ENCODE measurements at places on chromosomes 6 and 20. TPM values are rescaled to one million over a fixed set of nuclear protein-coding genes. Genes with fewer than 3 reads are reported as not detected.
A peak's percentile ranks its signal among the peaks of the same experiment; 100 is the strongest.

GRCh38 chr20:8601542-8601912, 467.4 kb upstream of the PLCB4 start:
- H3K4me1 ChIP-seq, result peaks cover 19% of the 10 kb centered on the region
- no peaks in the 10 kb centered on the region for H3K36me3 ChIP-seq
- DNase-seq, result peak; percentile 5
- no peaks in the 10 kb centered on the region for H3K27me3 ChIP-seq

GRCh38 chr6:169752074-169752623, 727 bp downstream of the ERMARD start:
- no peak for DNase-seq
- peaks cover 20% of the 10 kb centered on the region for H3K4me1 ChIP-seq
- peaks cover 6% of the 10 kb centered on the region for H3K36me3 ChIP-seq

Gene EIF6
- 74.0 TPM for total RNA-seq

- peaks cover 2% of the 10 kb centered on the region for H3K4me1 ChIP-seq
- no peak overlapping the region for H3K4me3 ChIP-seq
- H3K27ac ChIP-seq, result no peak overlapping the region
- H3K27me3 ChIP-seq, result no peaks in the 10 kb centered on the region
- no peak for DNase-seq
Measured at GRCh38 chr6:143701349-143702234, 23.8 kb downstream of the PHACTR2 start.

GRCh38 chr6:137297887-137298286, 78.7 kb upstream of the IFNGR1 start:
- no peak overlapping the region for H3K27ac ChIP-seq
- no peaks in the 10 kb centered on the region for H3K4me1 ChIP-seq
- no peak for DNase-seq
- H3K4me3 ChIP-seq, result no peak overlapping the region

Gene EYS
- total RNA-seq, result not detected

- no peak for DNase-seq
- H3K4me3 ChIP-seq, result no peak overlapping the region
- H3K4me1 ChIP-seq, result no peaks in the 10 kb centered on the region
Measured at GRCh38 chr6:164227952-164228522, 813.5 kb downstream of the QKI start.

GRCh38 chr6:106309766-106310373, 15.7 kb downstream of the ATG5 start:
- peaks cover 30% of the 10 kb centered on the region for H3K36me3 ChIP-seq
- peaks cover 6% of the 10 kb centered on the region for H3K4me1 ChIP-seq
- no peaks in the 10 kb centered on the region for H3K27me3 ChIP-seq
- DNase-seq, result no peak

DNA sequence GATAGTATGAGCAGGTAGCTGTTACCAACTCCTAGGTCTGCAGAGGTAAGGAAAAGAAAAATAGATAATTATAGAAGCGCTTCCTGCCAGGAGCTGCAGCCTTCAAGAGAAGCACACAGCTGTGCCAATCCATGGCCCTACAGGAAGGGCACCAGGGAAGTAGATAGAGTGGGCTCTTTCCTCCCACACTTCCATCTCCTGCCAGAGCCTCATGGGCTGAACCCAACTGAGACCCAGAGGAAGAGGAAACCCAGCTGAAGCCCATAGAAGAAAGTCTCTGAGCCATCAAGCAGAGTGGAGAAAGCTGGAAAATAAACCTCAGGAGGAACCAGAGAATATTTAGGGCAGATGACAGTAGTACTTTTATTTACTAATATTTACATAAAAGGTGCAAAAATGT, 146.7 kb upstream of the ATXN1 start:
- H3K4me3 ChIP-seq, result no peak overlapping the region
- no peak for DNase-seq
- no peaks in the 10 kb centered on the region for H3K36me3 ChIP-seq

Gene CRYBG1
- 47.2 TPM for total RNA-seq

Gene ZNF391
- total RNA-seq, result 4.4 TPM

DNA sequence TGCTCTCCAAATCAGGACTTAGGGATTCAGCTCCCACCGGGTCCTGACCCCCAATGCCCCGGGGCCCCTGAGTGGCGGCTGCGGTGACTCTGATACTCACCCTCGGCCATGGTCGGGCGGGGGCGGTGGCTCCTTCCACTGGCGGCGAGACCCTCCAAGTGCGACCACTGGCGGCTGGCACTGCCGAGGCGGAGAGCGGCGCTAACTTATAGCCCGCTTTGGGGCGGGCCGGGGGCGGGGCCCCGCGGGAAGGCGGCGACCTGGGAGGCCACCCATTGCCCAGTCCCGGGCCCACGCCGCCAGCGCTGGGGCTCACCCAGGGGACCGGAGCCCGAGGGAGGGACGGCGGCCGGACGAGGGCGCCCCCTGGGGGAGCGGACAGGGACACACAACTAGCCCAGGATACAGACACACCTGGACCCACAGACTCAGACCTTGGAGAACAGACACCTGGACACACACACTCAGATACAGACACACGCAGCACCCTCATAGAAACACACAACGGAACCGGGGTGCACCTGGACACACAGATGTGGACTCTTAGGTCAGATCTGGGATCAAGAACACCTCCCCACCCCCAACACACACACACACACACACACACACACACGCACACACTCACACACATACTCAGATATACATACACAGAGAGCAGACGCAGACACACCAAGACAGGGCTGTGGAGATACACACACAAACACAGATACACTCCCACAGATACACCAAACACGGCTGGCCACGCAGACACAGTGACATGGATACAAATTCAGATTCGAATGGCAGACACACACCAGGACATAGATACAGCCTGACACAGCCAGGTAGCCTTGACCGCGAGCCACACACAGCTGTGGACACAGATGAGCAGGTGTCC, at the start of gene TGM2:
Gene TGM2 (minus strand): TSS at position 182 of the 877 bp plus-strand sequence. CDS start 72 bp downstream, at position 110.
- H3K36me3 ChIP-seq, result no peaks in the 10 kb centered on the region
- DNase-seq, result peak; percentile 82
- H3K4me1 ChIP-seq, result peaks cover 28% of the 10 kb centered on the region
- peak within 1 kb of the TSS; percentile 21 for H3K4me3 ChIP-seq
- no peak within 1 kb of the TSS for H3K27ac ChIP-seq

Gene COL12A1
- total RNA-seq, result not detected

Measured in B cell (primary cell).